ENCODE measurements at places on chromosomes 7 and 10.

- no peak for DNase-seq
Measured at GRCh38 chr7:158672975-158673374, 31.6 kb downstream of the NCAPG2 start.

GRCh38 chr7:140384894-140385545 is 13.3 kb downstream of the SLC37A3 start:
- no peak for DNase-seq

DNA sequence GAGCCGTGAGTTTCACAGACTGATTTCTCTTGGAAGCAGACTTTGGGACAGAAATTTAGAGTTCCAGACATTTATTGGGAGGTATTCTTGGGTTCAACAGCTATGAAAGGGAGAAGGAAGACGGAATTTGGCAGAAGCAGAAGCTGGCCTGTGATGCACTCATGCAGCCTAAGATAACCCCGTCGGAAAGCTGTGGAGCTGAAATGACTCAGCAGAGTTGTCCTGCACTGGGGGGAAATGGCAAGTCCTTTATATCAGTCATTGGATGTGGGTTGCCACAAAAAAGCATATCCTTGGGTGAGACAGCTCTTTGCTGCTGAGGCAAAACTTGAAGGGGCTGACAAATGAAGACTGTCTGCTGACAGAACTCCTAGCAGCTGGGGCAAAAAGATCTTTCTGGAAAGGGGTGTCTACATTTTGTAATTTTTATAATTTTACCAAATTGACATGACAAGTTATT is 11.5 kb upstream of the MICU1 start:
- DNase-seq = peak; percentile 71

DNA sequence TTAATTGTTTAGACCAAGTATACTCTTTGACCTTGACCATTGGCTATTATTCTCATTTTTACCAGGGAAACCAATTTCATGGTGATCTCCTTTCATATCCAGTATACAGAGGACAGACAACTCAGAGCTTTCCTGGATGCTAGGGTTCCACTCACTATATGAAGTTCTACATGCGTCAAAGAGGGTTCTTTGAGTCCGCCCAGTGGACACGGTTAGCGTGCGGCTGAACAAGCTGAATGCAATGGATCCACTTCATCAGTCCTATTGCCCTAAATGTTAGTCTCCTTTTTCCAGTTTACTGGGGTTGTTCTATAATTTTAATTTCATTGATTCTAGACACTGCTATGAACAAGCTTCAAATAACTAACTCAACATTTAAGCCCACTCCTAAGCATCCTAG is 162.4 kb upstream of the PCLO start:
- no peak for DNase-seq

GRCh38 chr7:47580175-47580706 is 1.7 kb downstream of the TNS3 start:
- DNase-seq = peak; percentile 55

- no peak for DNase-seq
Measured at GRCh38 chr10:92923416-92923815, 75.1 kb downstream of the EXOC6 start.

DNA sequence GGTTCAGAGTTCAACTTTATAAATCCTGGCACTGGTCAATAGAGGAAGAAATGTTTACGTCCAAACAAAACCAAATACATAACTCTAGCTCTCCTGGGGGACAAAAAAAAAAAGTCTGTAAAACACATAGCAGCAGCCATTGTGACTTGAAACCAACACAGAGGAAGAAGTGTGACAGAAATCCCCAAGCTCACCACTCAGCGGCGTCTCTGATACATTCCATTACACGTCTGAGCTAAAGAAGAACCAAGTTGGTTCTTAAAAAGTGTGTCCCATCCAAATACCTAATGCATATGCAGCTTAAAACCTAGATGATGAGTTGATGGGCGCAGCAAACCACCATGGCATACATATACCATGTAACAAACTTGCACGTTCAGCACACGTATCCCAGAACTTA is 58.3 kb upstream of the NANOS1 start:
- DNase-seq = no peak

GRCh38 chr7:128810473-128810872 is 18.7 kb downstream of the CCDC136 start:
- DNase-seq = no peak

GRCh38 chr10:32054094-32054493 is 2.1 kb downstream of the KIF5B start:
- DNase-seq = peak; percentile 53

DNA sequence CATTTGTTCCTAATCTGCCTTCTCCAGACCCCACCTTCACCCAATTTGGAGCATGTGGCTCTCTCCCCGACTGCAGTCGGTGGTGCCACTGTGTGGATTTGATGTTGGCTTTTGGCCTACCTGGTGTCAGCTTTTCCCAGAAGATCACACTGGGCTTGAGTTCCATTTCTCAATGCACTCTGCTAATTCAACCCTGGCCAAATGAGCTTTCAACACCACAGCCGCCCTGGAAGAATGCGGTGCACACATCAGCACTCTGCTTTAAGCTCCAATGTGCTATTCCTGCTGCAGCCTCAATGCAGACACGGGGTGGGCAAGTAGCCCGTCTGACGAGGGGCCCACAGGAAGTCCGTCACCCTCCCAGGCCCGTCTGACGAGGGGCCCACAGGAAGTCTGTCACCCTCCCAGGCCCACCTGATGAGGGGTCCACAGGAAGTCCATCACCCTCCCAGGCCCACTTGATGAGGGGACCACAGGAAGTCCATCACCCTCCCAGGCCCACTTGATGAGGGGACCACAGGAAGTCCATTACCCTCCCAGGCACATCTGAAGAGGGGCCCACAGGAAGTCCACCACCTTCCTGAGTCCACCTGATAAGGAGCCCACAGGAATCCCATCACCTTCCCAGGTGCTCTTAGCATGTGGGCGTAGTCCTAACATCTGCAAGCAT is 64.4 kb downstream of the ASB13 start:
- no peak for DNase-seq

GRCh38 chr7:30184791-30185487 is 50.2 kb downstream of the MTURN start:
- DNase-seq = no peak

DNA sequence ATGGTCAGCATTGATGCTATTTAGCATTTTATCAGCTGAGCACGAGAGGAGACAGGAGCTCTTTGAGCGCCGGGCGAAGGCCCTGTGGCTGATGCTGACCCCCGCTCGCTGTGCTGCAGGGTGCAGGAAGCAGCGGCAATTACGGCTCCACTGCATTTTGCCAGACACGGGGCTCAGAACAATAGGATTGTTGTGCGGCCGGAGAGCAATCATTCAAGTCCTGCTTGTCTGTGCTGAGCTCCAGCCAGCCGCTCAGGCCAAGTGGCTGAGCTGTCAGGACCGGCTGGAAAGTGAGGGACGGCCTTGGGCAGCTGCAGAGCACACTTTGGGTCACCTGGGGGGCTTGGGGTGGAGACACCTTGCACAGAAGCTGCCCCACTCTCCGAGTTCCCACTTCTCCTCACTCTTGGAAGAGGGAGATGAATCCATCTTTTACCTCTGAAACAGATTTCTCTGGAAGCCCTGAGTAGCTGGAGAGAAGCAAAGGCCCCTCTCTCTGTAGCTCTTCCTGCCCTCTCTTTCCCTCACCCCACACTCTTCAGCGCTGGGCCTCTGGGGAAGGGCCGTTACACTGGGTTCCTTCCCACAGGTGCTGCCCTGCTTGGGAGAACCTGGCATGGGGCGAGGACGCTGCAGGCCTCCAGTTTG is 17.3 kb upstream of the ADARB2 start:
- DNase-seq = no peak

DNA sequence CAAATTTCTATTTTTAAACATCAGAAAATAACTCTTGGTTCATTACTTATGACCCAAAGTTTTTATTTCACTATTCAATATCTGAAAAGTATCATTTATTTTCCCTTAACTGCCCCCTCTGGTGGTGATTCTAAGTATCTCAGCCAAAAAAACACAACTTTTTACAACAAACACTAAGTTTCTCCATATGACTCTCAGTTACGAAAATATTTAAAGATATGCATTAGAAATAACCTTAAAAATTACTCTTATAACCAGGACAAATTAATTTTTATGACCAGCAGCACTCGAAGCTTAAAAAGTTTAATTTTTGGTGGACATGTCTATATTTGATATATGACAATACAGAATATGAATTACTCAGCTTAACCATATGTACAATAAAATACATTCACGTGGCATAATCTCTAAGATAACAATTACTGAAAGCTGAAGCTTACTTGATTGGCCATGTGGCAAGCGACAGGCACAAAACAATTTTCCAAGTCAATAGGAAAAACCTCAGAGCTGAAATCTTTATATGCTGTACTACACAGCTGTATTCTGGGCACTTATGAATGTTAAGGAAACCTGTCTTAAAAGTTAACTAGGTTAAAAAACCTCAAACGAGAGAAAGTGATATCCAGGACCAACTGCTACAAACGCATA is 2.3 kb downstream of the HNRNPA2B1 start:
- DNase-seq = no peak

GRCh38 chr10:128981881-128982615 is 485.0 kb upstream of the MGMT start:
- no peak for DNase-seq

- DNase-seq = peak; percentile 17
Measured at GRCh38 chr10:105973360-105973759, 1191.1 kb downstream of the SORCS1 start.

- no peak for DNase-seq
Measured at GRCh38 chr10:86726677-86726999, 29.8 kb upstream of the BMPR1A start.

GRCh38 chr10:120983721-120984120 is 132.6 kb downstream of the WDR11 start:
- DNase-seq = no peak

- no peak for DNase-seq
Measured at GRCh38 chr10:42956045-42956444, 120.8 kb upstream of the RET start.

DNA sequence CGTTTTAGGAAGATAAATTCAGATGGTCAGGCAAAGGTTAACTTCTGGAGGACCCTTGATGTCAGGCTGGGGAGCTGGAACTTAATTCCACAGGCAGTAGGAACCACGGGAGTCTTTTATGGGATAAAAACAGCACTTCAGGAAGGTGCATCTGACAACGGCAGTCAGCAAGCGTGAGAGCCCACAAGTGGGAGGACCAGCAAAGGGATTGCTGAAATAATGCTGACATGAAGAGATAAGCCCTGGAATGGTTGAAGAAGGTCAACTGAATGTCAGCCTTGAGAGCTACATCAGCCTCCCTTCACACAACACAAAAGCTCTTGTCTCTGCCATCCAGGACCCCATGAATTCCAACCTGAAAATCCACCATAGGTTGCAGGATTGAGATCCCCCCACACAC is 138.8 kb downstream of the SORCS1 start:
- DNase-seq = no peak

DNA sequence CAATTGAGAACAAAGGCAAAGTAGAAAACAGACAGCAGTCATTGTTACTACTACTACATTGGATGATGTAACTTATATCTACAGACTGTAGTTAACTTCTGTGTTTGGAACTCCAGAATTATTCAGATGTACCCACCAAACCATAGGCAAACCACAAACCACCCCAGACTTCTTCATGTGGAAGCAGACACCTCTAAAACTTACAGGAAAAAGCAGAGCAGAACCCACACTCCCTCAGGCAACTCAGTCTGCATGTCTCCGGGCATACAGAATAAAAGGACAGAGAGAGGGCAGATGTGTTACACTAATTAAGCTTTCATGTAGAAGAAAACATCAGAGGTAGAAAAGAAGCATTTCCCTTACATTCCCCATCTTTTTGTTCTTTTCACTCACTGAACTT is 9.0 kb downstream of the LSM5 start:
- no peak for DNase-seq

- DNase-seq = no peak
Measured at GRCh38 chr7:148590471-148590870, at the start of gene C7orf33. TSS of gene C7orf33 (plus strand) at chr7:148590766. CDS start at chr7:148590926, 160 bp downstream.

DNA sequence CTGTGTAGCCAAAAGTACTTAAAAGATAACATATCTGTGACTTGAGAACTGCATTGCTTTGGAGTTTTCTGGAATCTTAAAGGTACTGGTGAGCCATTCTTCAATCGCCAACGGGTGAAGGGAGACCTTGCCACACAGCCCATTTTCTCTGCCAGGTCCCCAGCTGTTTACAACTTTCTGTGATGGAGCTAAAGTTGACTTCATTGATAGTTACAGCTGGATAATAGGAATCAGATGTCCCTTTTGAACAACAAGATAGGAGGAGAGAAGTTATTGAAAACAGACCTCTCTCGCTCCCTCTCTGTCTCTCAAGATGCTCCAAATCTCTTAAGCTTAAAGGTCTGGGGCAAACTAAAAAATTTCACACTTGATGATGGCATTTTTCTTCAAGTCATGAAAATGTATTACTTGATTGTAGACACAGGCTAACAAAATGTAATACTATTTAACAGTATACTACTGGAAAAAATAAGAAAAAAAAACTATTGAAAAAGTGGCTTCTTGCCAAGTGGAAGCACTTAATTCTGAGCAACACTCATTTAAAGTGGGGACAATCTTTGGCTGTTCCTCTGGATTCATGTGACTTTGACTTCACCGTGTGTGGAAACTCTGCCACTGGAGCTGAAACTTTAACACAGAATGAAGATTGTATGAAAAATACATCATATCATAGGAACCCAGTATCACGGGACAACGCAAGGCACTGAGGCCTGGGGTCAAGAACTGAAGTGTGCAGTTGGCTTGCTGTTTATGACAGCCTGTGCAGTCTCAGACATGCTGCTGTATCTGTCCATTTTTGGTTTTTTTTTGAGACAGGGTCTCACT is 78.4 kb upstream of the AFAP1L2 start:
- DNase-seq = no peak

GRCh38 chr10:1123972-1124371 is 67.8 kb downstream of the WDR37 start:
- no peak for DNase-seq

GRCh38 chr10:36168777-36169176 is 526.7 kb upstream of the FZD8 start:
- no peak for DNase-seq

GRCh38 chr10:60382946-60383681 is 6.6 kb downstream of the ANK3 start:
- DNase-seq = no peak

- no peak for DNase-seq
Measured at GRCh38 chr7:94974423-94974822, 67.0 kb downstream of the PPP1R9A start.

DNA sequence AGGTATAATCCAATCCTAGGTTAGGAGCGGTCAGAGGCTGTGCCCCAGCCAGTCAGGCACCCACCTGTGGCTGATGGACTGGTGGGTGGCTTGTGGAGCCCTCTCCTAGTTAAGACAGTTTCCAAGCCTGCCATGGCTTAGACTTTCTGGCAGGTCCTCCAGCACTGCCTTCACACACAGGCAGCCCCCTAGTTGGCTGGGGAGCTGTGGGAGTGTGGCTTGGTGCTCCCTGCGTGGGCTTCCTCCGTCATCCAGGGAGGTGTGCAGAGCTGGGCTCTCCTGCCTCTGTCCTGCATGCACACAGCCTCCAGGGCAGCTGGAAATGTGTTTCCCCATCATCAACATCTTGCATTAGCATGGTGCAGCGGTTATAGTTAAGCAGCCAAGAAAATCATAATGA is 84.3 kb upstream of the RHEB start:
- no peak for DNase-seq

- no peak for DNase-seq
Measured at GRCh38 chr7:48637382-48637781, 287.0 kb upstream of the CDC14C start.
